Small intestine (tissue), 16 donors: ENCODE measurements at places on chromosomes 5 and 9.

DNA sequence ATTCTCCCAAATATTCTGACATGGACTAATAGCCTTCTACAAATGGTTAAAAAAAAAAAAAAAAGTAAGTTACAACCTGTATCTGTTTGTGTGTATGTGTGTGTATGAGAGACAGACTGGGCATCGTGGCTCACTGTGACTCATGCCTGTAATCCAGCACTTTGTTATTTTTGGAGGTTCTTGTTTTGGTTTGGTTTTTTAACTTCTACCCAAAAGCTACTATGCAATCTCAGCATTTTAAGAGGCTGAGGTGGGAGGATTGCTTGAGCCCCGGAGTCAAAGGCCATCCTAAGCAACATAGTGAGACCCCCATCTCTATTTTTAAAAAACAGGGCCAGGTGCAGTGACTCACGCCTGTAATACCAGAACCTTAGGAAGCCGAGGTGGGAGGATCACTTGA lies 17.6 kb upstream of the HAVCR1 start:
- DNase-seq = no peak

DNA sequence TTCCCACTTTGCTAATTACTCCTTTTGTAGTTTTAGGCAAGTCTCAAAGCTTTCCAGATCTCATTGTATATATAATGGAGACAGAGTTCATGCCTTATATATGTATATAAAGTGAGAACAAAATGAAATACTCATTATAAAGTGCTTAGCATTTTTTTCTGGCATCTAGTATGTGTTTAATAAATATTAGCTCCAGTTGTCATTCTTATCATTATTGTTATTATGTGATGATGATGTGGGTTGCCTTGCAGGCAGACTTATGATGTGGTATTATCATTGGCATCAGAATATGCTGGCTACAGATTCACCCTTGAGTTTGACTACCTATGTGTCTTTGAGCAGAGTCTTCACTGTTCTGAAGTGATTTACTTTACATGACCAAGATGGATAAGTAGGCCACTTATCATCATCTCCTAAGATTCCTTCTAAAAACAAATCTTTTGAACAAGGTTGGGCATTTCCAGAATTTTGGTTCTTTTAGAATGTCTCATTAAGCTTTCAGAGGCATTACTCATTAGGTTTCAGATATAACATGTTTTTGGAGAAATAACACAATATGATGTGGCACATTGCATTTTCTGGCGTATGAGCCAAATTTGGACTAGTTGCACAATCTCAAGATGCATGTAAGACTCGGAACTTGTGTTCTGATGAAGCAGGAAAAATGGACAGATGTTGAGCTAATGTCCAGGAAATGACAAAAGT lies 145.6 kb upstream of the TNC start:
- DNase-seq = no peak

DNA sequence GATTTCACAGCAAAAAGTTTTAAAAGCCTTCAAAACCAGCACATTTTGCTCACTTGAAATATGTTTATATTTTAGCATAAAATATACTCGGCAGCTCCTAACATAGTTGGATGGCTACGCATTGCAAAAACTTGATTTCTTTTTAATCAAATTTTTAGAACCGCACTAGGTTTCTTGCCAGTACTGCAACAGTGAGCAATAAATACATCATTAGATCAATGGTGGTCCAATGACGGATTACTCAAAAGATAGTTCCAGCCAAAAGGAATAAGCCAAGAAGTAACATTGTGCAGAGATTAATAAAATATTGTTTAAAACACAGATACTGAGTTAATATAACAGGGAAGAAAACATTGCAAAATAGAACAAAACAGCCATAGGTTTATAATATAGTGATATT lies 5.5 kb downstream of the MARCHF3 start:
- DNase-seq = no peak

DNA sequence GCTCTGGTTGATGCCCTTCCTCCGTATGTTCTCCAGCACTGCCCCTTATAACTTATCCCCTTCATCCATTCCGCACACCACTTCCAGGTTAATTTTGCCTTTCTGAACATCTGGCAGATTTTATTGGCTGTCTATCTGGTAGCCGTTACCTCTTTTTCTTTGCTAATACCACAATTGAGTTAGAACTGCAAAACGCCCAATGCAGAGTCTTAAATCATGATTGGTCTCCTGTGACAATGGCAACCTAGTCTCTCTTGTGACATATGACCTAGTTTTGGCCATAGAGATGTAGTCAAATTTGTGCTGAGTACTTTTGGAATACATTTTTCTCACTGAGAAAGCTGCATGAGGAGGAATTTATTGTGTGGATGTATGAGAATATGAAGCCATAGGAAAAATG lies 365.7 kb upstream of the PRR16 start:
- no peak for DNase-seq
